ENCODE measurements at places on chromosomes 5 and 9. TPM values are rescaled to one million over a fixed set of nuclear protein-coding genes. Genes with fewer than 3 reads are reported as not detected.

Gene MCTP1
- 6.5 TPM for total RNA-seq

Gene AHRR
- 4.7 TPM for total RNA-seq

DNA sequence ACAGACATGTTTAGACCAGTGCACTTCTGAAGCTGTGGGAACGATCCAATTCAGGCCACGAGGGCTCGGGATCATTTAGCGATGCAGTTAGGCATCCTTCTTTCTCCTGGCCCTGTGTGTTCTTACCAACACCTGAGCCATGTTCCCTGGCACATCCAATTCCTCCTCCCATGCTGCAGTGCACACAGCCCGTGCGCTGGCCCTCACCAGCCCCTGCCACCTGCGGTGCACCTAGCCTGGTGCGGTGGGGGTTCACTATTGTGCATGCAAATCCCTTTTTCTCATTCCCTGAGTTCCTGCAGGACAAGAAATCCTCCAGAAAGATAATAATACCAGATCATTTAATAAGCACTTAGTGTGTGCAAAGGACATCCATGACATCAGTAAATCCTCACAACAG lies 53.5 kb downstream of the NEURL1B start:
- no peak overlapping the region for H3K4me3 ChIP-seq
- no peaks in the 10 kb centered on the region for H3K36me3 ChIP-seq
- H3K27me3 ChIP-seq: no peaks in the 10 kb centered on the region
- no peak overlapping the region for H3K27ac ChIP-seq
- DNase-seq: no peak

DNA sequence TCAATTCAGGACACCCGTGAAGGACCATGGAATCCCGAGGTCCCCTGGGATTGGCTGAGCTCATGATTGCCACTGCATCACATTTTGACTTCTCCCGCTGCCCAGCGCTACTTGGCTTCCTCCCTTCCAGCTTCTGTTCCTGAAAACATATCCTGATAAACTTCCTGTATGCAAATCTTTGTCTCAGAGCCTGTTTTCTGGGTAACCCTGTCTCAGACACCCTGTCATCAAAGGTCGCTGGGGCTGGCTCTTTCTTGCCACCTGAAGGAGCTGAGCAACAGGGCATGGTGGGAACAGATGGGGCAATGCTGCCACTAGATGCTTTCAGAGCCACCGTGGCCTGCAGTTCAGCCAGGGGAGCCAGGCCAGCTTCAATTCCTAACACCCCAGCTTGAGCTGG lies 154.3 kb upstream of the TBC1D2 start:
- H3K27ac ChIP-seq: no peak overlapping the region
- no peaks in the 10 kb centered on the region for H3K4me1 ChIP-seq
- no peaks in the 10 kb centered on the region for H3K36me3 ChIP-seq
- H3K27me3 ChIP-seq: no peaks in the 10 kb centered on the region
- DNase-seq: no peak

DNA sequence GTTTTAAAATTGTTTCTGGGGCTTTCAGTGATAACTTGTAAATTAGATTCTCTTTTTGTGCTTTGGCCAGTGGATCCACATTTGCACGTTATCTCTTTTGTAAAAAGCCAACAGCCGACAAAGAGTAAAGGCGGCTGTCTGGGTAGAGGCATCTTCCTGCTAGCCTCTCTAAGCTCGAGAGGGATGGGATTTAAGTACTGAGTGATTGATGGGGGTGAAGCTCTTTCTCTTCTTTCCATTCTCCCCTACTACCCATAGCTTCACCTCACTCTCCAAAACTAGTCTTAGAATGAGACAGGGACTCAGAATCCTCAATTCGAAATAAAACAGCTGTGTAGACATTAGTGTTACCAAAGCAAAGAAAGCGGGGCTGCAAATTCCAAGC lies 3.4 kb downstream of the PBX3 start:
- peaks cover 39% of the 10 kb centered on the region for H3K4me1 ChIP-seq
- no peaks in the 10 kb centered on the region for H3K36me3 ChIP-seq
- no peaks in the 10 kb centered on the region for H3K27me3 ChIP-seq
- no peak for DNase-seq
- no peak overlapping the region for H3K27ac ChIP-seq
- H3K4me3 ChIP-seq: no peak overlapping the region
